ENCODE measurements at places on chromosomes 3 and 15.

DNA sequence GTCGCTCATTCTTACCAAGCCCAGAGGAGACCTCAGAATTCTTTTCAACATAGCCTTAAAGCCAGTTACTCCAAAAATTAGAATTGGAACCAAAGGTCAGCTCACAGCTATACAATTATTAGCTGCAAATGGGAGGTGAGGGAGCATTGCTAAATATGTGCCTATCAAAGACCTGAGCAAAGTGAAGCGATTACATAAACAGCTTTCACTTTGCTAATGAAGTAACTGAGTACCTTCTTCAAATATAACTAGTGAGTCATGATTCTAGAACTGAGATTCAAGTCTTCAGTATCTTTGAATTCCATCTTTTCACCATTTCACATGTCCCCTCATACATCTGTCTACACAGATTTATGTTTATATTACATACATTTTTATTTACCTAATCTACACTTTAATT lies 122.6 kb downstream of the P2RY1 start:
- no peak for DNase-seq

DNA sequence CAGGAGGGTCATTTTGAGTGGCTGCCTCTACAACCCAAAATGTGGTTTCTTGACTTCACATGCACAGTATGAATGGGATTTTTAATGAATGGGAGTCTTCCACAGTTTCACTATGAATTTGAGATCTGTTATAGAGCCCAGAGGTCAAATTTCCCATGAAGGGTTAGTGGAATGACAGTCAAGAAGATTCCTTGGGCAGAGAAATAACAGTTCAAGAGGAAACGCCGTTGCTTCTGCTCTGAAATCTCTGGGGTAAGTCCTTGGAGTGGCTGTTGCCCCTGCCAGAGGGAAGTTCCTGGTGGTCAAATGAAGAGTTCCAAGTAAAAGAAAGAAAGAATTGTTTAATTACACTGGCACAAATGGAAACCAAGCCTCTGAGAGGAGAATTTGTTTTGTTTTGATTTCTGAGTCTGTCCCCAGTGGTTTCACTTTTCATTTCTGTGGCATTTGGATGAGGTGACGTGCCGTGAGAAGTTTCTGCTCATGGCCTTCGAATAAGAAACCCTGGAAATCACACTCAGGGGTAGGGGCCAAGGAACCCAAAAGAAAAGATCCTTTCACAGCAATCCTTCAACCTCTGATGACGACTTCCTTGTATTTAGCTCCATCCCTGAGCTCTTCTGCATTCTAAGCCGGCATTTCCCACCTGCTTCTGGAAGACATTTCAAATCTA lies 77.5 kb upstream of the IL12A start:
- no peak for DNase-seq

DNA sequence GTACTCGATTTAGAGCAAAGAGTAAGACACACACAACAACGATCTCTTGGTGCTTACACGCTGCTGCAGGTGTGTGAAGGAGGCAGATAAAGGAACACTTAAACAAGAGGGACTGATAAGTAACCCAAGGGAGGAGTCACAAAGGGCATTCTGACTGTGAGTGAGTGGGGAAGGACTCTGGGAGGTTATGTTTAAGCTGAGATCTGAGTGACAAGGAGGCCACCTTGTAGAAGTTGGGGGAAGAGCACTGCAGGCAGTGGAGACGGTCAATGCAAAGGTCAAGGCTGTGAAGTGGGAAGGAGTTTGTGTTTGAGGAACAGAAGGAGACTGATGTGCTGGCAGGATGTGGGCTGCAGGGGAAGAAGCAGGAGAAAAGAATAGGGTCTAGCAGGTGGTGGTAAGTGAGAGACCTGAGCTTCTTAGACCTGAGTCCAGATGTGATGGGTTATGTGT lies 63.1 kb downstream of the LPP start:
- no peak for DNase-seq

DNA sequence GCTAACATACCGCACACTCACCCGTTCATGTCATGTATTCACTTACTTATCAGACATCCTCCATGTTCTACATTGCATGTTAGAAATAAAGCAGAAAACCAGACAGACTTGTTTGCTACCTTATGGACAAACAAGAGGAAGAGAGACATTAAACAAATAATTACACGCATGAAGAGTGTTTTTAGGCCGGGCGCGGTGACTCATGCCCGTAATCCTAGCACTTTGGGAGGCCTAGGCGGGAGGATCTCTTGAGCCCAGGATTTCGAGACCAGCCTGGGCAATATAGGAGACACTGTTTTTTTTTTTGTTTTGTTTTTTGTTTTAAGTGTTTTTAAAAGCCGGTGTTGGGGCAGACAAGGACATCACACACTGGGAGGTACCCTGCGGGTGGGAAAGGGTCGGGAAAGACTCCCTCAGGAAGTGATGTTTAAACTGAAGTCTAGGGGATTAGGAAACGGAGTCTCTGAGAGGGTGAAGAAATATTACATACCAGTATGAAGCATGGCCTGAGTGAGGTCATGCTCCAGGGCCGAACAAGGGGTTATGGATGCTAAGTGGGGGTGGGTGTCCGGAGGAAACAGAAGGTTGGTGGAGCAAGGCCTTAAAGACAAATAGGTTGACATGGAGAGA lies 2.1 kb upstream of the USP3 start:
- no peak for DNase-seq

- DNase-seq: no peak
Observed at GRCh38 chr15:76987896-76988860, 6.7 kb upstream of the PSTPIP1 start.

DNA sequence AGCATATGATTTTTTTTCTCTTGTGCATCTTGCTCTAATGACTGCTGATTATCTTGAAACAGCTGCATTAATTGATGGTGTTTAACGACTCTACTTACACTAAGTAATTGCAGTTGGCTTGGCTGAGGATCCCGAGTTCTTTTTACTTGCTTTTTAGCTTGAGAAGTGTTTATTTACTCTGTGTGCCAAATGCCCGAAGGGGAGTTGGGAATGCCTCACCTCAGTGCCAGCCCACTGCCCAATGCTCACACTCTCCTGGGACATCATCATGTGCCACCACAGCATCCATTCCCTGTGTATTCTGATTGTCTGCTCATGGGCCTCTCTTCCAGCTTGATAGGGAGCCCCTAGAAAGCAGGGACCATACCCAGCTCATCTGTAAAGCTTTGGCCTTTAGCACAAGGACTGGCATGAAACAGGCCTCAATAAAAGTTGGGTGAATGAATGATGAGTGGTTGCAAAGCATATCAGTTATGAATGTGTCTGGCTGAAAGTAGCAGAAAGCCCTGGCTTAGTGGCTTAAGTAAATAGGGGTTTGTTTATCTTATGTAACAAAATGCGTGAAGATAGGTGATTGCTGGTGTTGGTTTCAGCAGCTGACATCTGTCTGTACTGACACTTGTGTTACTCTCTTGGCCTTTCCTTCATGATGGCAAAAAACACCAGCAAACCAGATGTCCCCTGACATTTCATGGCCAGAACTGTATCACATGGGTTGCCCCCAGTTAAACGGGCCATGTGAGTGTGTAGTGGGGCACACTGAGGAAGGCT lies 8.1 kb downstream of the PXYLP1 start:
- no peak for DNase-seq

DNA sequence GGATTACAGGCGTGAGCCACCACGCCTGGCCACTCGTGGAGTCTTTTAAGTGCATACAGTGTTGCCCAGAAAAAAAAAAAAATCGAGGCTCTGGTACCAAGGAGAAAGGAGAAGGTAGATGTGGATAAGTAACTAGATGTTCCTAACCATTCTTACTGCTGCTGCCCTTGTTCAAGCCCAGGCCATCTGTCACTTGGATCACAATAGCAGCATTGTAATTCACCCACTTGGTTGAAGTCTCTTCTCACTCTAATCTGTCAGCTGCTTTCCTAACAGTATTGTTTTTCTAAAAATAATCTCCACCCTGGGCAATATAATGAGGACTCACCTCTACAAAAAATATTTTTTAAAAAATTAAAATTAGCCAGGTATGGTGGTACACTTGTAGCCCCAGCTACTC lies 58.0 kb upstream of the CRTC3 start:
- no peak for DNase-seq

DNA sequence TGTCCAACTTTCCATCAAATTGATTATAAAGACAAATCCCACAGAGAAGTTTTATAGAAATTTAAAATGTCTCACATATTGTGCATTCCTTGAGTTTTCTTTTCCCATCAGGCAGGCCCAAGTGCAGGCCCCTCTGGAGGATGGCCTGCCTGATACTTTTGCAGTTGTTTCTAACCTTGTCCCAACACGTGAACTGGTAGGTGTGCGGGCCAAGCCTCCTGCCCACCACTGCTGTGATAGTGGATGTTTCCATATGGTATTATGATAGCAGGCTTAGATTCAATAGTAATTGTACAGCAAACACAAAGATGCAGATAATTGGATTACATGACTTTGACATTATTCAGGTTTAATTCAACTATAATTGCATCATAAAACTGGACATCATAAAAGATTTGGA lies 1.4 kb downstream of the P2RY12 start:
- DNase-seq: no peak

GRCh38 chr3:69500604-69501003 lies 114.7 kb upstream of the FRMD4B start:
- no peak for DNase-seq

DNA sequence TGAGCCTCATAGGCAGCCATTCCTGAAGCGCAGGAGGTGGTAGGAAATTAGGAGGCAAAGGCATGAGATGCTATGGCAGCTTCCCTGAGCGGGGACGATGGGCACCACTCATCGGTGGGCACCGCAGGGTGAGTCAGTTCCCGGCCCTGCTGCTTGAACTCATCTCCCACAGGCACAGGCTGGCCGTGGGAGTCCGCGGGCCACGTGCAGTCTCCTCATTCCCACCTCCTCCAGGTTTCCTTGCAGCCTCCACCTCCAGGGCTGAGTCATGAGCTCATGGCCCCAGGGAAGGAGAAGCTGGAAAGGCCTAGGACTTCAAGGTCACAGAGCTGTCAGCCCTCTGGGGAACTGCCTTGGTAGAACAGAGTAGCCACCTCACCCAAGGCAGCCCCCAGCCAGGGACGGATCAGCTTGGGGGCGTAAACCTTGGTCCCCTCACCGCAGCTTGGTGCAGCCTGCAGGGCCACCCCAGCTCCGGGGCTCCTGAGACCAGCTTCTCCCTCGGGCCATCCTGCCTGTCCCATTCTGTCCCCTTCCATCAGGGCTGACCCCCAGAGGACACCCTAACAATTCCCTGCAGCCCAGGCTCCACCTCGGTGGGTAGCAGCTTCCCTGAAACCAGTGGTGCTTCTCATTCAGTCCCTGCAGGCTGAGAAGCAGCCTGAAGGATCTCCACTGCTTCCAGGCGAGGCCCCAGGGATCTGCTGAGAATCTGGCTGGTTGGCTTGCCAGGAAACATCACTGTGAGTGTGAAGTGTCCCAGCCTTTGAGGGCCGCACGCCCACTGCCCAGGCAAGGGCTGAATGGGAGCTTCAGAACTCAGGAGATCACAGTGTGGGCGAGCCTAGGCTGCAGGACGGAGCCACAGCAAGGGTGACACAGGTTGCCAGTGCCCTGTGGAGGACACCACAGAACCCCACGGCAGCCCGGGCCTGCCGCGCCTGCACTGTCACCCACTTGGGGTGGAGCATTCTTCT lies 150.7 kb upstream of the MEF2A start:
- no peak for DNase-seq

DNA sequence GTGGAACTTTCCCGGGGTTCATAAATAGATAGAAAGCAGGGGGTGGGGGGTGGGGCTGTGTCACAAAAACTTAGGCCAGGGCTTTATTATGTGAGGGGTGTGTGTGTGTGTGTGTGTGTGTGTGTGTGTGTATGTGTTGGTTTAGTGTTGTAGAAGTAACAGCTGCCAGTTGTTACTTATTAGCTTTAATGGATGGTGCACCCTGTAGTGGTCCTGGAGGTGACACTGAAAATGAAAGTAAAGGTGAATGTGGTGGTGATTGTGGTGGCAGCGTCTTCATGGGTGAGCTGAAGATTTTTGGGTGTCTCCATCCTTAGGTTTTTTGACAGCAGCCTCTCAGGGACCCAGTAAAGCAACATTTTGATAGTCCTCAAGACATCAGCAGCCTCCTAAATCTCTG lies 449.9 kb downstream of the PDCD6IP start:
- DNase-seq: no peak

DNA sequence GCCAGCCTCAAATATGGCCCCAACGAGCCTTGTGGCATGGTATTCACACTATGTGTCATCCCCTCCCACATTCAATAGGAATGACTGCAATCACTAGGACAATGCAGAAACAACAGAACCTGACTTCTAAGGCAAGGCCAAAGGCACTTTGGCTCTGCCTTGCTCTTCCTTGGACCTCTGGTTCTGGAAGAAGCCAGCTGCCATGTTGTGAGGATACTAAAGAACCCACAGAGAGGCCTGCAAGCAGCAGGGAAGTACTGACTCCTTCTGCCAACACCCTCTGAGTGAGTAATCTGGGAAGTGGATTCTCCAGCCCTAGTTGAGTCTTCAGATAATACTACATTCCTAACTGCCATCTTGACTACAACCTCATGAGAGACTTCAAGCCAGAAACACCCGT lies 64.7 kb downstream of the ADAMTS9 start:
- DNase-seq: no peak

DNA sequence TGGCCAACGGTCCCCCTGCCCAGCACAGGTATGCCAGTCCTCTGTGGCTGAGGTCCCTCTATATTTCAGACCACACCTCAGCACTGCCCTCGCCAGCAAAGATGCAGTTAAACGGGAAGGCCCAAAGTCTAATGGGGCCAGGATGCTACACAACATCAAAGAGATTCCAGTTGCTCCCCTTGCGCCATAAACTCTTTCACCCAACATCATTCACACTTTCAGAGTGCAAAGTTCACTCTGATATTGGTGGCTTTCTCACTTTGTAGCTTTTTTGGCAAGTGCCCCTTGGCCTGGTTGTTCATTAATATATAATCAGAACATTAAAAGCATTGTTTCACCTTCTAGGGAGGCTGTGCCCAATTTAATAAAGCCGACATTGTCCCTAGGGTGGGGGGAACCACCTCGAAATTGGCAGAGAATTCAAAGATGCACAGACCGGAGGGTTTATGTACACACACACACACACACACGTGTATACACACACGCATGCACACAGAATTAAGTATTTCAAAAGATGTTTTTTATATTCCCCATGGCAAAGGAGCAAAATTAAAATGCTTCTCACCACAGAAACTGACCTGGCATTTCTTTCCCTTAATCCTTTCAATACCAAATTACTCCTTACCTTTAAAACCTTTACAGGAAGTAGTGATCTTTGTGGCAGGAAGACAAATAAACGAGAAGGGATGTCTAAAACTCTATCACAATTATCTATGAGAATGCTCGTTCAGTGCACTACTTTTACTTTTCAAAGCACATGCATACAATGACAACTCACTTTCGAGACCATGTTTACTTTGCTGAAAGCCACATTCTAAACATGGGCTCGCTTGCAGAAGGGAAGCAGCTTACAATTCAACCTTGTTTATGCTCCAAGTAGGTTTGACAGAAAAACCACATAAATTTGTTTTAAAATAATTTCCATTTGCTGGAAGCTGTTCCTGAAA lies 19.5 kb downstream of the LRIG1 start:
- DNase-seq: no peak

- no peak for DNase-seq
Observed at GRCh38 chr3:70557976-70558375, 245.5 kb upstream of the MDFIC2 start.

GRCh38 chr3:87975716-87976115 lies 83.1 kb downstream of the CGGBP1 start:
- no peak for DNase-seq
